ENCODE measurements at places on chromosomes 16 and 17.

DNA sequence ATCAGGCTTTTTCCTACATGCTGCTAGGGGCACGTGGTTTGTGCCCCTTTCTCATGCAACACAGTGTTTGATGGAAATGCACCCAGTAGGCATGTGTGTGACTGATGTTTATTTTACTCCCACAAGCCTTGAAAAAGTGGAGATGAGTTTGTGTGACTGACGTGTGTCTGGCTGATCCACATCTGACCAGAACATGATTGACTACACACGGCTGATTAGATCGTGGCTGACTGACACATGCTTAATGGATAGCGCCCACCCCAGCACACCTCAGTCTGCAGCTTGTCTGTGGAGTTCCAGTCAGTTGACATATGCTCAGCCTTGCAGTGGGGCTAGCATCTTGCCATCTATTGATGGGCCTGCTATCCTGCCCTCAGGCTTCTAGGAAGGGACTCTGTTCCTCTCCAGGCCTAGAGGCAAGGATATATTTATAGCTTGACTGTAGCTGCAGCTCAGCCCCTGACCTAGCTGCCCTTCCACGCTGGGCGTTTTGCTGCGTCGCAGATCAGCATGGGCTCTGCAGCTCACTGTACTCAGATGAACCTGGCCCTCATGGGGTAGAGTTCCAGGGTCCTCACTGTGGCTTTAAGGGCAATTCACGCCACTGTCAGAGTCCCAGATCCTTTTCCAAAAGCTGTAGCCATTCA, 112.3 kb downstream of the HS3ST2 start:
- no peak for DNase-seq

GRCh38 chr17:66842505-66842904, 7.6 kb downstream of the CACNG5 start:
- no peak for DNase-seq

DNA sequence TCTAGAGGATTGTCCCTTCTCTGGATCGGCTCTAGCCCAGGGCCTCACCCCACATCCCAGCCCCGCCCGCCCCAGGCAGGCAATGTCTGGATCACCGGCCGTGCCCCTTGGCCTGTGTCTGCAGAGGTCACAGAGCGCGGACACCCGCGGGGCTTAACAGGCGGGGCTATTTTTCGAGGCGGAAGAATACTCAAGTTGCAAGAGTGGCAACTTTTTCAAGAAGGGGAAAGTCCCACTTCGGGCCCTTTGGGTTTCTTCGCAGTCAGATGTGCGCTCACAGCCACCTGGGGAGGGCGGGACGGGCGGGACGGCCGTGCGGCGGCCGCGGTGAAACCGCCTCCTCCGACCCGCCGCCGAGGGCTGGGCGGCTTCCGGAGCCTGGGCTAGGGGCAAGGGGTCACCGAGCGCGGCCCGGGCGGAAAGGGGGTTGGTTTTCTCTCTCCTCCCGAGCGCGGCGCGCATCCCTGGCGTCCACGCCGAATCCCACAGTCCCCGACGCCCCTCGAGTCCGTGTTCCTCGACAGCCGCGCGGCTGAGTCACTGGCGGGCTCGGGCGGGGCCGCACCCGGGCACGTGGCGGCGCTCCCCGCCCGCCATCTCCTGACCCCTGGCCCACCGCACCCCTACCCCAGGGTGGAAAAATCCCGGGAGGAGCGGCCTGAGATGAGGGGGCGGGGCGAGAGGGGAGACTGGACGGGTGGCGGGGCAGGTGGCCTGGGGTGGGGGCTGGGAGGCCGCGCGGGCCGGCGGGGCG, 1.2 kb upstream of the PFN1 start:
- no peak for DNase-seq

- DNase-seq, result no peak
Measured at GRCh38 chr17:42421507-42422338, 1.3 kb downstream of the CAVIN1 start.

DNA sequence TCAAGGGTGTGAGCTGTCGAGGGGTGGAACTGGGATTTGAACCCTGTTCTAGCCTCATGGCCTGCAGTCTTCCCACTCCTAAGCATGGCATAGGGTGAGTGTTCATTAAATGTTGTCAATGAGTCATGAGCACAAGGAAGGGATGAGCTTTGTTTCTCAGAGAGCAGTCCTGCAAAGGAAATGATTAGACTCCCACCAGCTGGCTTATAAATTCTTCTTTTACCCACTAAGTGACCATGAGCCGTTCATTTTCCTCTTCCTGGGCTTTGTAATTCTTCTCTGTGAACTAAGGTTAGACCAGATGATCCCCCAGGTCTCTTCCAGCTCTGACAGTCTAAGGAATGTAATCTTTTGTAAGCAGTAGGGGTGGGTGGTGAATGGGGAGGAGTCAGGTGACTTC, 47.9 kb upstream of the HNF1B start:
- no peak for DNase-seq

- DNase-seq, result no peak
Measured at GRCh38 chr16:29814592-29814991, 1.4 kb upstream of the PAGR1 start.

DNA sequence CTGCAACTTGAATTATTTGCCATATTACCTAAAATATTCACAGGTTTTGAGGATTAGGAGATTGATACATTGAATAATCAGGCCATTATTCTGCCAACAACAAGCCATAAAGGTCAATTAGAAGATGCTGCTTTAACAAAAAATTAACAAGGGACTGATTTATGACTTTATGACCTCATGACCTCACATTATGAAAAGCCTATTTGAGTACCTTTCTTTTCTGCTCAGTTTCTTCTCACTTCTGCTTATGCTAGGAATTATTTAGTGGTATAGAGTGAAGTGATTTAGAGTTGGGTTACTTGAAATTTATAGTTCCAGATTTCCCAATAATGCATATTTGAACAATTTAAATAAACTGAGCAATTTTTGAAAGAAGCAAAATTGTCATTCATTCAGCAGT, 121.6 kb downstream of the CHD9 start:
- no peak for DNase-seq

GRCh38 chr16:1870365-1871082, 1.4 kb downstream of the MEIOB start:
- DNase-seq, result peak; percentile 2

GRCh38 chr17:74527756-74528155, 3.5 kb downstream of the CD300LB start:
- no peak for DNase-seq

DNA sequence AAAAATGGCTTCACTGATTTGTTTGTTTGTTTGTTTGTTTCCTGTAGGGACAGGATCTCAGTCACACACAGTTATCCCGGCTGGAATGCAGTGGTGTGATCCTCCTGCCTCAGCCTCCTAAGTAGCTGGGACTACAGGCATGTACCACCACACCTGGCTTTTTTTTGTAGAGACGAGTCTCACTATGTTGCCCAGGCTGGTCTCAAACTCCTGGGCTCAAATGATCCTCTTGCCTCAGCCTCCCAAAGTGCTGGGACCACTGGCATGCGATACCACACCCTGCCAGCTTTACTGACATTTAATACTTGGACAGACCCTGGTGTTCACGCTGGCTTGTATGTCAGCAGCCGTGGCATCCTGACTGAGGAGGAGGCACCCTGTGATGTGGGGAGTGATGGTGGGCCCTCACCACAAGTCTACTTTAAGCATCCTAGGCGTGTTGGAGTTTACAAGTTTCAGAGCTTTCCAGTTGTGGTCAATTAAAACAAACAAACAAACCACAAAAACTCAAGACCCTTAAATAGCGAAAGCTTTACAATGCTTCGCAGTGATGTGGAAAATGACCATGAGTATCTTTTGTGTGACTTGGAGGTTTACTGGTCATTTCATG, 5.1 kb downstream of the ABCA3 start:
- no peak for DNase-seq

- no peak for DNase-seq
Measured at GRCh38 chr16:1654505-1655268, 23.4 kb upstream of the JPT2 start.

DNA sequence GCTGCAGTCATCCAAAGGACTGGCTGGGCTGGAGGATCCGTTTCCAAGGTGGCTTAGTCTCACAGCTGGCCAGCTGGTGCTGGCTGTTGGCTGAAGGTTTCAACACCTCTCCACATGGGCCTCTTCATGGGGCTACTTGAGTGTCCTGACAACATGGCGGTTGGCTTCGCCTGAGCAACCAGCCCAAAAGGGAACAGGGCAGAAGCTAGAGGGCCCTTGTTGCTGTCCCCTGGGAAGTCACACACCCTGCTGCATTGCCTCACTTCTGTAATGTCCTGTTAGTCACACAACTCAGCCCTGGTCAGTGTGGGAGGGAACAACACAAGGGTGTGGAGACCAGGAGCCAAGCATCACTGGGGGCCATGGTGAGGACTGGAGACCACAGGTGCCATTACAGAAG, 36.6 kb downstream of the C16orf78 start:
- DNase-seq, result no peak

- no peak for DNase-seq
Measured at GRCh38 chr17:39600997-39601597, 6.6 kb downstream of the NEUROD2 start.

DNA sequence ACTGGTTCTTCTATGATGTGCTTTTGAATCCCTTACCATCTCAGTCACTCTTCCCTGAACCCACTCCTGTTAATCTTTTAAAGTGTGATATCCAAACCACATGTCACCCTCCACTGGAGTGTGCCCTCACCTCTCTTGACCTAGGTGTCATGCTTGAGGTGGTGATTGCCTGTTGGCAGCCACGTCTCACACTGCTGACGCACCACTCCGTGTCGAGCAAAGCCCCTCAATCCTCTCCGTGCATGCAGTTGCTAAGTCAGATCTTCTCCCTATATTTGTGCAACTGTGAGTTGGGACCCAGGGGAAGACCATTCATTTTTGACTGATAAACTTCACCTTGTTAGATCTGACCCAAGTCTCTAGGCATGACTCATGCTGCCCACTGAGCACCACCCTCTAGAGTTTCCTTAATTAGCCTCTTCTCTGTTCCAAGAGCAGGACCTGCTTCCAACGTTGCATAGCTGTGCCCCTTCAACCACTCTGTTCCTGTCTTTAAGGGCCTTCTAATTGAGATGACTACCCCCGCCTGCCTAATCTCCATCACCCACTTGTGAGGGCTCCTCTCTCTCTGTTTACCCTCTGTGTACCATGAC, 2.7 kb downstream of the MYH13 start:
- no peak for DNase-seq

DNA sequence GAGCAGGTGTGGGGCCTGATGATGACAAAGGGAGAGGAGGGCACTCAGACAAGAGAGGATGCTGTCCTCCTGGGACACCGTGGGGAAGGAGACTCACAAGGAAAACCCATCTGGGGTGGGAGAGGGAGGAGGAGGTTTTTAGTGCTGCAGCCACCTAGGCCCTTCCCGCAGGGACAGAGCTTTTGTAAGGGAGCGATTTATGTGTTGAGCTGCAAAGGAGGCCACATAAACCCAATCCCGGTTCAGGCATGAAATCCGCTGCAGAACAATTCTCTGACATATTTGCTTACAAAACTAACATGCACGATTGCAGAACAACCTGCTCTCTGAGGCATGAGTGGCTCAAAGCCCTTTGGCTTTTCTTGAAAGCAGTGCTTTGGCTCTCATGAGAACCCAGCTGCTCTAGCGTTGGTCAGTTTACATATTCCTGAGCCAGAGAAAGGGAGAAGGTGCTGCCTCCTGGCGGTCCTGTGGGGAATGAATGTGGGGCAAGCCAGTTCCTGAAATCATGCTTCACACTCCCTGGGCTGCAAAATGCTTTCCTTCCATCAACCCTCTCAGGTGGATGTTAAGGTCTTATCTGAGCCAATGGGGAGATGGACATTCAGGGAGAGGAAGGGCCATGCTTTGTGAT, 122.4 kb upstream of the NLRP1 start:
- peak; percentile 10 for DNase-seq

DNA sequence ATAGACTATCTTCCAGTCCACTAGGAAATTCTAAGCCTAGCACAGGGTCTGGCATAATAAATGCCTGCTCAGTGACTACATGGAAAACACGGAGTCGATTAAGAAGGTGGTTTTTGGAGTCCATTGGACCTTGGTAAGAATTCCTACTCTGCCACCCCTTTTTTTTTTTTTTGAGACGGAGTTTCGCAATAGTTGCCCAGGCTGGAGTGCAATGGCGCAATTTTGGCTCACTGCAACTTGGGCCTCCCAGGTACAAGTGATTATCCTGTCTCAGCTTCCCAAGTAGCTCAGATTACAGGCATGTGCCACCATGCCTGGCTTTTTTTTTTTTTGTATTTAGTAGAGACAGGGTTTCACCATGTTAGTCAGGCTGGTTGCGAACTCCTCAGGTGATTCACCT, 123.2 kb downstream of the HS3ST2 start:
- DNase-seq, result no peak

DNA sequence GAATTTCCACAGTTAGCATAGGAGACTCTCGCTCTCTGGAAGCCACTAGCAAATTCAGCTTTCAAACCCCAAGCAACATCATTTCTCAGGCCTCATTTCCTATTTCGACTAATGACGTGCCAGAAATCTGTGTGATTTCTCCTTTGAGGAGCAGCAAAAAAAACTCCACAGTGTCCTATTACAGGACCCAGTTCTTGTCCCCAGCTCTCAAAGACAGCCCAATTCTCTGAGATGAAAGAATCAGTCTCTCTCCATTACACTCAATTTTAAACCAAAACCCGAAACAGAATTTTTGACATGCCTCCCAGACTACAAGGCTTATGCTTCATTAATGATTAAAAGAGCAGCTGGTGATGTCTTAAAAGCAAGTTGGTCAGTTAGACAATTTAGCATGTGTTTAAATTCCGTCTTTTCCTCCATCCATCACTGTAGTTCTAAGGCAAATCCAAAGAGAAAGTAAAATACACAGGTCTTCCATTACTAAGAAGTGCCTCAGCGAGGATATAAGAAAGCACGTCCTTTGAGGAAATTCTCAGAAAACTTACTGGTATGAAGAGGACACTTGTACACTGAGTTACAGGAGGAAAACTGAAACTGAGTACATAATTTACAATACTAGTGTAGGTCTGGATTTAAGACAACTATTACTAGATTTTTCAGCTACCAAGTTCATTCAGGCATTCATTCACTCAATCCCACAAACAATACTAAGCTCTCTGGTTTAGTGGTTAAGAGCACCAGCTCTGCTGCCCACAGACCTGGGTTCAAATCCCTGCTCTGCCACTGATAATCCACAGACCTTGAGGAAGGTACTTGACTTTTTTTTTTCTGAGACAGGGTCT, 12.5 kb downstream of the TOM1L2 start:
- DNase-seq, result no peak

DNA sequence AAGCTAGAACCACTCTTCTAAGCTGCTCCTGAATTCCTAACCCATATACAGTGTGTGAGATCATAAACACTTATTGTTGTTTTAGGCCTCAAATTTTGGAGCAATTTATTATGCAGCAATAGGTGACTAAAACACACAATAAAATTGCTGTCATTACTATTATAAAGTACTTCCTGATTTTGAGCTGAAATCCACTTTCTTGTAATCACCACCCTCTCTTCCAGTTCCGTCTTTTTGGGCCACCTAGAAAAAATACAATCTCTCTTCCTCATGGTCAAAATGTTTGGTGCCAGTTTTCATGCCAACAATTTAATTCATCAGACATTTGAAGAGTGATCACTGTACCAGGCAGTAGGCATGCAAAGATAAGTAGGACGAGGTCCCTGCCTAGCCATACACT, 43.3 kb upstream of the NF1 start:
- DNase-seq, result no peak

GRCh38 chr16:11094075-11094856, 149.9 kb downstream of the CLEC16A start:
- DNase-seq, result no peak

Measured in pulmonary artery endothelial cell (primary cell).